ENCODE measurements at places on chromosomes 5 and 9.

- no peak for DNase-seq
Measured at GRCh38 chr5:2724831-2725230, 26.6 kb downstream of the IRX2 start.

DNA sequence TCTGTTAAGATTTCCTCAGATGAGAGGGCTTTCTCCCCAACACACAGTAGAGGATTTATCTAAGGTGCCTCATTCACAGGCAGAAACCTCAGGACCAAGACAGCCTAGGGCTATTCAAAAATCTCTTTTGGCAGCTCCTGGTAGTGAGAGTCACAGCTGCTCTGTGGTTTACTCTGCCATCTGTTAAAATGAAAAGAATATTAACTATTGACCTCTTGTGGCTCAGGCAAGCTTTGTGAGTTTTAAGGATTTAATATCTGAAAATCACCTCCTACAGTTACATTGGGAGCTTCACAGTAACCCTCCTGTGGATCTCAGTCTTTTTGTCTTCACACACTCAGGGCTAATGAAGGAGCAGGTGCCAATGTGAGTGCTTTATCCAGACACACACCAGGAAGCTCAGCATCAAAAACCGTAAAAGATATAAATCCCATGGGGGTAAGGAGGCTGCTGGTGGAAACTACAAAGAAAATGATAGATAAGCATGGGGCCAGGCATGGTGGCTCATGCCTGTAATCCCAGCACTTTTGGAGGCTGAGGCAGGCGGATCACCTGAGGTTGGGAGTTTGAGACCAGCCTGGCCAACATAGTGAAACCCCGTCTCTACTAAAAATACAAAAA lies 29.7 kb downstream of the PPP1R2B start:
- no peak for DNase-seq

- no peak for DNase-seq
Measured at GRCh38 chr5:172679628-172680212, 38.7 kb downstream of the NEURL1B start.

DNA sequence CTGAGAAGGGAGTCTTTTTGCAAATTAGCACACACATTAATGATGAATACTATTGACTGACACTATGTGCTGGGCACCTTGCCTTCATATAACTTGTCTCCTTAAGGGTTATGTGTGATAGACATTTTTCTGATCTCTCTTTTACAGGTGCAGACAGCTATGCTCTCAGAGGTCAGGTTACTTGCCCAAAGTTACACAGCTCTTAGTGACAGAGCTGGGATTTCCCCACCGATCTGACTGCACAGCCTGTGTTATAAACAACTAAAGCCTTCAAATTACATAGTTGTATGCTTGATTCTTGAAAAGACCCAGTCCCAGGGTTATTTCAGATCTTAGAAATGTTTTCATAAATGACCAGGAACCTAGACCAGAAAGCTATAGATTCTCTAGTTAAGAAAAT lies 462.7 kb downstream of the EBF1 start:
- no peak for DNase-seq

DNA sequence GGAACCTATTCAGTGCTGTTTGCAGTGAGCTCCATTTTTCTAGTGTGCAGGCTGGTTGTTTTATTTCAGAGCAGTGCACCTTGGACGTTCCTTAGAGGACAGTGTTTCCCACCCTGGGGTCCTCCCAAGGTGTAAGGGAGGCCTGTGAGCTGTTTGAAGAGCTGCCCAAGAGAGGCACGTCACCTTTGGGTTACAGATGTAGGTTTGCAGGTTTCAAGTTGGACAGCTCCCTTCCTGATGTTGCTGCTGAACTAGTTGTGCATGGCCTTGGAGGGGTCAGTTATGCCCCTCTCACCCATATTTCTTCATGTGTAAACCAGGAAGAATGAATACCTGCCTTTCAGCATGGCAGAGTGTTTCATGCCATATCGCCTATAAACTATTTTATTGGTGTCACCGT lies 34.7 kb upstream of the POMT1 start:
- DNase-seq, result no peak

DNA sequence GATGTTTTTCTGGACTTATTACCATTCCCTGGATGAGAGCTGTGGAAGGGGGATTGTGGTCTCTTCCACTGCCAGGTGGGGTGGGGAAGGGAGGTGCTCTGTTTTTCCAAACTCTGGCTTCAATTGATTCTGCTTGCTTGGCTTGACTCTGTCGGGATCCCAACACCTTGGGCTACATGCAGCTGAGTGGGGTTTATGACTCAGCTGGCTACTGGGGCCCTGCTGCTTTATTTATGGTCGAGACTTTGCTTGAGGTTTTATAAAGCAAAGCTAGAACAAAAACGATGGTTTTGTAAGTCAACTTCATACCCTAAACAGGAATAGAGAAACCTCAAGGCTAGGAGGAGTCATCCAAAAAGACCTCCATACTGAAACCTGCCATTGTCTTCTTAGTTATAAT lies 76.3 kb downstream of the AOPEP start:
- no peak for DNase-seq

DNA sequence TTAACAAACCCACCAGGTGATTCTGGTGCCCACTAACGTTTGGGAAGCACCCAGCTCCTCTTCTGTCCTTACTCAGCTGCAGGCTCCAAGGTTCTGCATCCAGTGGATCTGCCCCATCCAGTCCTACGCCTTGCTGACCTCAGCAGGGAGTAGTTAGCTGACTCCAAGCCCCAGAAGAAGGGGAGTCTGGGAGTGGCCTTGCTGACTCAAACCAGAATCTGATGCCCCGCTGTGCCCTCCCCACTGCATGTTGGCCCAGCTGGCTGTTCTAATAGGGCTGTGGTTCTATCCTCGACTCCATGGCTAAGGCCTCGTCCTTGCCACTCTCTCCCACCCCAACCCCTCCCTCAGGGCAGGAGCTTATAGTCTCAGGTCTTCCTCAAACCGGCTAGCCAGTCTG lies 136.3 kb downstream of the TTLL11 start:
- no peak for DNase-seq

- DNase-seq, result no peak
Measured at GRCh38 chr9:95120781-95121370, 196.6 kb downstream of the FANCC start.

GRCh38 chr9:107213561-107214028 lies 69.5 kb upstream of the RAD23B start:
- no peak for DNase-seq

DNA sequence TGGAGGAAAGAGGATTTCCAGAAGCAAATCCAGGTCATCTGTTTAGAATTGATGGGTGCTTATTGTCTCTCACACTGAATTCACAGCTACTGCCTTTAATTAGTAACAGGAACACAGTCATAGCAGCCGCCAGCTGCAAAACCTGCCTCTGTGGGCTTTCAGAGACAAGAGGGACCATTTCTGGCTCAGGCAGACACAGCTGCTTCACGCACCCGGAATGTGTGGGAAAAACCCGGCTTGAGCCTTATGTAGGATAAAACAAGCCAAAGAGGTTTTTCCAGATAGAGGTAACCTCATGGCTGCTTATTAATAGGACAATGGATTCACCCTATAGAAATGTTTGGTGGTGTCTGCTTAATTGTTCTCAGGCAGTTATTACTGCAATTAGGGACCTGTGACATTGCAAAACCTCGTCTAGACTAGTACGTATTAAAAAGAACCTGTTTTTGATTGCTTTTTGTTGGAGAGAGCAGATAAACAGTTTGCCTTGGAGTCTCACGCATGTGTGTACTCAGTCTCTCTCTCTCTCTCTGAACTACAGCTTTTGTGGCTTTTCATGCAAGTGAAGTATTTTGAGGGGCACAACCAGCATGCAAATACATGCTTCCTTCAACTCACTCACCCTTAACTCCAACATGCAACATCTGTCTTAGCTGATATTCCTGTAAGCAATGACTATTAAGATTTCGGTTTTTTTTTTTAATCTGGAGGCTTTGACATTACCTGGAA lies 302.7 kb downstream of the PLK2 start:
- DNase-seq, result no peak

GRCh38 chr9:115653171-115653606 lies 500.4 kb upstream of the PAPPA start:
- no peak for DNase-seq

- no peak for DNase-seq
Measured at GRCh38 chr5:10339058-10339811, 14.3 kb upstream of the MARCHF6 start.

DNA sequence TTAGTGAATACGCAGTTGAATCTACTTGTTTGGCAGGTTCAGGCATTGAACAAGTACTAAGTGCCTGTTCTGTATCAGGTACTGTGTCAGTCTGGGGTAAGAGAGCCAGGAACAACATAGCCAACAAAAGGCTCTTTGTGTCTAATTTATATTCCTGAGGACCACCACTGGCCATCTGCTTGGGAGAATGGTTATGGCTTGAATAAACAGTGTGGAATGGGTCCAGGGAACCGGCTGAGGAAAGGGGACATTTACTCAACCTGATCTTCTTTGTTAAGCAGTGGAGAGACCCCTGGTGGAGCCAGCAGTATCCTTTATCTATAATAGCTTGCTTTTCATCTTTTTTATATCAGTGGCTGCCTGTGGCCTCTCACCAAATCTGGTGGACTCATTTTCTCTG lies 38.6 kb downstream of the EXOSC2 start:
- no peak for DNase-seq

DNA sequence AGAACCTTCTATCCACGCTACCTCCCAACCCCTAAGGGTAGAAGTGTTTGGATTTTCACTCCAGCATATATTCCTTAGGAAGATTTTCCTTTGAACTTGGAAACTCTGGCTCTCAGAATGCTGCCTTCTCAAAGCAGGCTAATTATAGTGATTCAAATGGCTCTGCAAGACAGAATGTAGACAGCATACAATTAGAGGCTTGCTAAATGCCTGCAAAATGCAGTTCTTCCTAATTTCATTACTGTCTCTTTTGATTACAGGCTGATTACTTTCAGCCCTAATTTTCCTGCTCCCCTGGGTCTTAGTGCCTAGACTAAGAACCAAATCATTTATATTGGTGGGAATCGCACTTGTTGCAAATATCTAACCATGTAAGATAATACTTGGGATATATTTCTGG lies 50.8 kb downstream of the ANKDD1B start:
- no peak for DNase-seq

DNA sequence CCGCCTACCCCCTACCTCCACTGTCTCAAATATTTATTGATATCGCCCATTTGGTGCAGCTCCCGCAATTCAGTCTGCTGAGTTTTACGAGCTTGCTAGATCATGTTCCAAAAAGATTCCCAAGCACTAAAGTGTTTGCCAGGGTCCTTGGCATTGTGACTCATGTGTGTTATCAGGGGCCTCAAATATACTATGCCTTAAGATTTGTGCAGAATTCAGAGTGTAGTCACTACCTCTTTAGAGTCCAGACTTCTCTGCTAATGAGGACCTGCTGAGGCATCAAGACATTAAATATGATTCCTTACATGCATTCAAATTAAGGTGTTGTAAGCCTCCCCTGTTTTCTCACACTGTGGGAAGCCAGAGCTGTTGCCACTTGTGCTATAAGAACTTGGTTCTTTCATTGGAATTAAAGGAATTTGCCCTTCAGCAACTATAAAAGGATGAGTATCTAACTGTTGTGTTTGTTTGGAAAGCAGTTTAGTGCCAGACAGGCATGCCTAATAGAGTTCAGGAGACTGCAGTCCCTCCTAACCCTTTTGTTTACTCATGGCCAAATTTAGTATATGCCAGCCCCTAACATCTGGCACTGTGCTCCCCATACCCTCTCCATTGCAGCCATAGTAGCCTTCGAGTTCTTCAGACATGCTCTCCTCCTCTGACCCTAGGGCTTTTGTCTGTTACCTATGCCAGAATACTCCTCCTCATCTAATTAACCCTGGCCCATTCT lies 316.4 kb downstream of the NR3C1 start:
- no peak for DNase-seq

DNA sequence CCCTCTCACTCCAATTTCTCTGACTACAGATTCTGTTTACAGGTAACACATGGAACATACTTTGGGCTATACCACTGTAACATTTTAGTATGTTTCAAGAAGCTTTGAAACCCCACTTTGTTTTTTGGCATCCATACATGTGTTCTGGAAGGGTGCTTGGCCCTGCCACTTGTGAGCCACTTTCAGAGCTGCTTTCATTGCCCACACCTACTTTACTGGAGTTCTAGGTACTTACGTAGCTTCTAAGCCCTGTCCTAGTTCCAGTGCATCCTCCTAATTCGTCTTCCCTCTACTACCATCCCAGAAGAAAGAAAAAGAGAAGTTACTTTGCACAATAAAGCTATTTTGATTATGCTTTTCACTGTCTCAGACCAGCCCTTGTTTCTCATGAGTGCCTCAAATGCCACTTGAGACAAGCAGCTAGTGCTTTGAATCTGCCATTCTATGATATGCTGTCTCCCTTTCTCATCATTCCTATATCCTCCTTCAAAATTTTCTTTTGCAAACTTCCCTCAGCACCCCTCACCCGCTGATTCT lies 26.5 kb upstream of the C5orf47 start:
- no peak for DNase-seq
